ENCODE measurements at places on chromosomes 13 and 19. TPM values are rescaled to one million over a fixed set of nuclear protein-coding genes. Genes with fewer than 3 reads are reported as not detected.

GRCh38 chr19:46617601-46618000, 7.3 kb downstream of the PTGIR start:
- no peak for DNase-seq
- H3K36me3 ChIP-seq, result peaks cover 3% of the 10 kb centered on the region
- peaks cover 5% of the 10 kb centered on the region for H3K27me3 ChIP-seq
- H3K27ac ChIP-seq, result no peak overlapping the region
- H3K4me1 ChIP-seq, result peaks cover 32% of the 10 kb centered on the region

DNA sequence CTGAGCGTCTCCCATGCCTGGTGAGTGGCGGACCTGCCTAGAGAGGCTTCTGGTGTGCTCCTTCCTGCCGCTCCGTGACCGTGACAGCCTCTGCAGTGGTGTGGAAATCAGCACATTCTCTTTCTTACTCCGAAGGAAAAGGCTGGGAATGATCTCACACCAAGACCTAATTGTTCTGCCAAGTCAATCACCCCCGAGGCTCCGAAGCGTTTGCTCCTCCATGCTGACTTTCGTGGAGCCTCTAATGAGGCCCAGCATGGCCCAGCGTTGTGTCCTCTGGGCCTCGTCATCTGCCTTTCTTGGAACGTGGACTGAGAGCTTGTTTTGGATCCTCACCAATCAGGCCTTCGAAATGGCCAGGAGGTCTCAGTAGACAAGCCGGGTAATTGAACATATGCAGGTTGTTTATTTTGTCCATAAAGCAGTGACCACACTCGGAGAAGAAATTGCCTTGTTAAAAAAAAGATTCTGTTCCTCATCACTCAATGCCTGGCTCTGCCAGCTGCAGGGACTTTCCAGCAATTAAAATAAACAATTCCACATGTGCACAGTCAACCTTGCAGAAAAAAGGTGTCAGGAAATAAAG, 107.1 kb downstream of the UBL3 start:
- H3K27me3 ChIP-seq, result peaks cover 31% of the 10 kb centered on the region
- no peak overlapping the region for H3K4me3 ChIP-seq
- H3K4me1 ChIP-seq, result no peaks in the 10 kb centered on the region
- DNase-seq, result no peak
- H3K27ac ChIP-seq, result no peak overlapping the region

DNA sequence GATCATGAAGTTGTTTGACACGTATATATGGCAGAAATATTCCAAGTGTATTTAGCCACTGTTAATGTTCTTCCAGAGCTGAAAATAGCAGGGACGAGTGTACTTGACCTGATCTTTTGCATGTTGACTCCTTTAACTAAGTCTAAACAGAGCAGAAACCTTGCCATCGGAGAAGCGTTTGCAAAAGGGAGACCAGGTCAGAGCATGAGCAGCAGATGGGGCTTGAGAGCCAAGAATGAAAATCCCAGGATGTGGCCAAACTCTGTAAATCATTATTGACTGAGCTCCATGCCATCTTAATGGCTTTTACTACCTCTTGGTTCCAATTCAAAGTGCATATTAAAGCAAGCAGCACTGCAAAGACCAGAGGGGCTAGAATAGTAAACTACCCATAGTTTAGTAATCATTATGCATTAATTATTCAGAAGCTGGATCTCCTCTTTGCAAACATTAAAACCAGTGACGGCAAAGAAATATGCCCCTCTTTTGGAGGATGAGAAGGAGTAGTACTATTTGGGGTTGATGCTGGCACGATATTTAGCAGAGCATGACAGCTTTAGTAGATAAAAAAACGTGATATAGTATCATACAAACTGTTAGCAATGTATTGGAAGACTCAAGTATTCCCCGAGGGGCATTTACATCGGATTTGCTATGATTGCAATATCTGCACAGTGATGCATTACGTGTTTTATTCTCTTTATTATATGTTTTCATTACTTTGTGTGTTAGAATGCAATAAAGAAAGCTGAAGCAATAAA, 55.7 kb downstream of the FAM216B start:
- H3K4me3 ChIP-seq, result no peak overlapping the region
- H3K27me3 ChIP-seq, result peaks cover 17% of the 10 kb centered on the region
- DNase-seq, result no peak
- H3K27ac ChIP-seq, result no peak overlapping the region
- no peaks in the 10 kb centered on the region for H3K36me3 ChIP-seq
- H3K4me1 ChIP-seq, result peaks cover 2% of the 10 kb centered on the region

DNA sequence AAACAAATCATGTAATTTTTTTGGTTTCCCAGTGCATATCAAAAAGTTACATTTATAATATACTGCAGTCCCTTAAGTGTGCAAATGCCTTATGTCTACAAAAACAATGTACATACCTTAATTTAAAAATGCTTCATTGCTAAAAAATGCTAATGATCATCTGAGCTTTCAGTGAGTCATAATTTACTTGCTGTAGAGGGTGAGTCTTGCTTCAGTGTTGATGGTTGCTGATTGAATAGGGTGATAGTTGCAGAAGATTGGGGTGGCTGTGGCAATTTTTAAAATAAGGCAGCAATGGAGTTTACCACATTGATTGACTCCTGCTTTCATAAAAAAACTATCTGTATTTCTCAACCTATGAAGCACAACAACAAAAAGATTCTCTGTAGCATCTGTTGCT, 613.9 kb downstream of the TBC1D4 start:
- H3K4me1 ChIP-seq, result no peaks in the 10 kb centered on the region
- no peaks in the 10 kb centered on the region for H3K27me3 ChIP-seq
- no peaks in the 10 kb centered on the region for H3K36me3 ChIP-seq

DNA sequence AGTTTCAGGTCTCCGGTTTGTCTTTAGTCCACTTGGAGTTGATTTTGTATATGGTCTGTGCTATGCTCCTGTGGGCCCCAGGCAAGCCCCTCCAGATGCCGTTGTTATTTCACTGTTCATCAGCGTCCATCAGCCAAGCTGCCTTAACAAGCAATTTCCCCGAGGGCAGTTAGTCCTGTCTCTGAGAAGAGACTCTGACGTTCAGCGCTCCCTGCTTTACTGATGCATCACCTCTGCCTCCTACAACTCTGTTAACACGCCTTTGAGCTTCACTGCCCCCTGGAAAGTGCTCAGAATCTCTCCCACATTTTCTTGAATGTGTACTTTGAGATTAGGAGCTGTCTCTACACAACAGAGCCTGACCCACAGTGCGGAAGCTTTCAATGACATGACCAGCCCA, 41.8 kb upstream of the UBAC2 start:
- peaks cover 5% of the 10 kb centered on the region for H3K4me1 ChIP-seq
- DNase-seq, result no peak
- H3K27ac ChIP-seq, result no peak overlapping the region

DNA sequence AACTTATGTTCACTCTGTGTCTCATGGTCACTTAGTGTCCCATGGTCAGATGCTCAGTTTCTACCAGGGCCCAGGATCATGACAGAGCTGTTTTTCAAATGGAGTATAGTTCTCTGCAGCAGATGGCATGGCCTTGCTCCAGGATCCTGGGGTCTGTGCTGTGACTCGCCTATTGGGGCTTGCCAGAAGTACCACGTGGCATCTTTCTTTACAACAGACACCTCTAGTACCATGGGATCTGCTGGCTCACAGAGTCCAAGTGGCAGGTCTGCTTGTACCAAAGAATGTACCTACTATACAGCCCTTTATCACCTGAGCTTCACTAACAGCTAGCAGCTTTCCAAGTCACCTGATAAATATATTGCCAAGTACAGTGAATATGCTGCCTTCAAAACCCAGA, 6.0 kb upstream of the RNF6 start:
- H3K4me3 ChIP-seq, result no peak overlapping the region
- no peaks in the 10 kb centered on the region for H3K36me3 ChIP-seq
- no peak for DNase-seq
- H3K27me3 ChIP-seq, result peaks cover 10% of the 10 kb centered on the region
- peaks cover 7% of the 10 kb centered on the region for H3K4me1 ChIP-seq

- no peaks in the 10 kb centered on the region for H3K36me3 ChIP-seq
- H3K27me3 ChIP-seq, result no peaks in the 10 kb centered on the region
- DNase-seq, result no peak
Observed at GRCh38 chr13:106151056-106151699, 384.3 kb downstream of the EFNB2 start.

GRCh38 chr19:55058781-55059610, 4.0 kb downstream of the RDH13 start:
- no peaks in the 10 kb centered on the region for H3K27me3 ChIP-seq
- H3K27ac ChIP-seq, result no peak overlapping the region
- H3K4me1 ChIP-seq, result peaks cover 12% of the 10 kb centered on the region
- no peak for DNase-seq
- no peak overlapping the region for H3K4me3 ChIP-seq

- no peaks in the 10 kb centered on the region for H3K36me3 ChIP-seq
- no peak overlapping the region for H3K27ac ChIP-seq
- DNase-seq, result no peak
- peaks cover 16% of the 10 kb centered on the region for H3K27me3 ChIP-seq
Observed at GRCh38 chr13:45105895-45106294, 14.4 kb upstream of the GTF2F2 start.

DNA sequence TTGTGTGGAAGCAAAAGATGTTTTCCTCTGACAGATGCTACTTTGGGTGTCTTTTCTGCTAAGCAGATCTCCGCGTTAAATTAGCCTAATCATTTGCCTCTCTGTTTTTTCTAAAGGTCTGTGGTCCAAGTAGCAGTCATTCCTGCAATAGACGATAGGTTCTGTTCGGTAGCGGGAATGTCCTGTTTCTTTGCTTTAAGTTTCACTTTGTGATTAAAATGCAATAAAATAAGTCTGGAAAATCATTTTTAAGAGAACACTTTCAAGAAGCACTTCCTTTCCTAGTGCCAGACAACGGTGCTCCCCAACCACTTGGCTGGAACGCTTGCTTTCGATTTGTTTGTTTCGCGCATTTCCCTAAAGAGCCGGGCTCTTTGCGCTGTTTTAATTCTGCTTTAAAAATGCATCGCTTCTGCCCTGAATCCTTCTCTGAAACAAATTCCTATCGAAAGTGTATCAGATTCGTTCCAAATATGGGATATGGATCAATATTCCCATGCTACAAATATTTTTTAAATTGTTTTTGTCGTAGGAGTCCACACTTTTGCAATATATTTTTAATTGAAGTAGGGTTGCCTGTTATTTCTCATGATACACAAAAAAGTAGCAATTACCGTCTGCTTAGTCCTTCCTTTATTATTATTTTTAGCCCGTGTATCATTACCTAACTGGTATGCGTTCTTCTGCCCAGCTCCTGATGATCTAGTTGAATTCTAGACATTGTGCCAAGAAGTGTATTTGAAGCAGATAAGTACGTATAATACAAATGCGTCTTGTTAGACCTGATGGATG, 14.2 kb downstream of the ZIC2 start:
- no peak for DNase-seq
- peak overlapping the region; percentile 31 for H3K4me3 ChIP-seq
- H3K4me1 ChIP-seq, result peaks cover 7% of the 10 kb centered on the region
- peak overlapping the region; percentile 74 for H3K27ac ChIP-seq

GRCh38 chr13:34265046-34265679, 447.2 kb downstream of the RFC3 start:
- no peaks in the 10 kb centered on the region for H3K36me3 ChIP-seq
- no peaks in the 10 kb centered on the region for H3K27me3 ChIP-seq
- DNase-seq, result no peak
- no peak overlapping the region for H3K4me3 ChIP-seq
- H3K4me1 ChIP-seq, result no peaks in the 10 kb centered on the region

DNA sequence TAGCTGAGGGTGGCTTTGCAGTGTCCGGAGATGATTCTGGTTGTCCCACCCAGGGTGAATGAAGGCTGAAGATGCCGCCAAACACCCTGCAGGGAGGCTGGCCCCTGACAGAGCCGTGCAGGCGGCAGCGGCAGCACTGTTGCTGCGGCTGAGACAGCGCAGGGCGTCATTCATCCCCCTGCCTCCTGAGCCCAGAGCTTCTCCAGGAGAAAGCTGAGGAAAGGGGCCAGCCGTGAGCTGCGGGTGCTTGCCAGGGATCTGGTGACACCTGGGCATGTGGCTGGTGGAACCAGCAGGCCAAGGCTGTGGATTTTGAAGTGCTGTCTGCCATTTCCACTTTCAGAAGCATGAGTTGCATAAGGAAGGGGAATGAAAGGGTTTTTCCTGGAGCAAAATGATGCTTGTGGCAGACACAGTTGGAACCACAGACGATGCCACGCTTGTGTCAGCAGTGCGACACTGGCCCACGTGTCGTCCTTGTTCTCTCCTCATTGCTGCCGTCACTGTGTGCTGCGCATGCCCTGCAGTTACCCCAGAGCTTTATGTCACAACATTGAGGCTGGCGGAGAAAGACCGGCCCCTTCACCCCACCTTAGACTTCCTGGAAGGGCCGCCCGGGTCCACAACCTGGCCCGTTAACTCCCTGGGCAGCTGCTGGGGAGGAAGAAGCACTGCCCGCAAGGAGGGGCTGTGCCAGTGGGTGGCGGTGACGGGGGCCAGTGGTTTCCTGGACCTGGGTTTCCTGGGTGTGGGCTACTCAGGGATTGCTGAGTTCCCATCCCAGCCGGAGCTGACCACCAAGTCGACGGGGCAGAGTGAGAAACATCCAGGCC, 22.7 kb downstream of the TFDP1 start:
- H3K36me3 ChIP-seq, result peaks cover 4% of the 10 kb centered on the region
- H3K4me3 ChIP-seq, result no peak overlapping the region
- no peak for DNase-seq
- peaks cover 30% of the 10 kb centered on the region for H3K4me1 ChIP-seq
- no peaks in the 10 kb centered on the region for H3K27me3 ChIP-seq

- H3K27me3 ChIP-seq, result peaks cover 3% of the 10 kb centered on the region
- no peak overlapping the region for H3K27ac ChIP-seq
- no peak overlapping the region for H3K4me3 ChIP-seq
- DNase-seq, result no peak
Observed at GRCh38 chr13:80336776-80337287, 4.1 kb downstream of the SPRY2 start.

B3GNT8 gene
- 3.4 TPM for total RNA-seq

CEP89 gene
- 9.5 TPM for total RNA-seq

ONECUT3 gene
- not detected for total RNA-seq

PIK3R2 gene
- 8.6 TPM for total RNA-seq

ZNF878 gene
- not detected for total RNA-seq

ZNF534 gene
- 0.22 TPM for total RNA-seq

PARP4 gene
- total RNA-seq, result 44.7 TPM

LILRB1 gene
- total RNA-seq, result 4.3 TPM

ZNF225 gene
- total RNA-seq, result 1.7 TPM
